ENCODE measurements at places on chromosomes 5 and 9.

GRCh38 chr9:16485160-16485559, 385.3 kb downstream of the BNC2 start:
- DNase-seq: no peak

GRCh38 chr9:136584401-136584932, 38.6 kb upstream of the NOTCH1 start:
- no peak for DNase-seq

- no peak for DNase-seq
Measured at GRCh38 chr5:89106480-89106879, 223.5 kb upstream of the MEF2C start.

DNA sequence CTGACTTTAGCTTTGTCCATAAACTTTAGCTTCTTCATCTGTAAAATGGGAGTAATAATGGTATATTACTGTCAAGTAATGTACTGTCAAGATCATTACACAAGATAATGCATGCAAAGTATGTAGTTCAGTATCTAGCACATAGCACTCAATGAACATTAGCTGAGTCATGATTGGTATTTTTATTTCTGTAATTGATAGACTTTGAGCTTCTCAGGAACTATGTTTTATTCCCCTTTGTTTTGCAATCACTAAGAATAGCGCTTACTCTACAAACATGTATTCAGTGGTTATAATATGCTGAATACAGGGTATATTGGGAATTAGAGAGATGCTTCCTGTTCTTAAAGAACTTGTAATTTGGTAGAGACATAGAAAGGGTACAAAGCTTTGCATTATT, 142.3 kb upstream of the KLF9 start:
- no peak for DNase-seq

DNA sequence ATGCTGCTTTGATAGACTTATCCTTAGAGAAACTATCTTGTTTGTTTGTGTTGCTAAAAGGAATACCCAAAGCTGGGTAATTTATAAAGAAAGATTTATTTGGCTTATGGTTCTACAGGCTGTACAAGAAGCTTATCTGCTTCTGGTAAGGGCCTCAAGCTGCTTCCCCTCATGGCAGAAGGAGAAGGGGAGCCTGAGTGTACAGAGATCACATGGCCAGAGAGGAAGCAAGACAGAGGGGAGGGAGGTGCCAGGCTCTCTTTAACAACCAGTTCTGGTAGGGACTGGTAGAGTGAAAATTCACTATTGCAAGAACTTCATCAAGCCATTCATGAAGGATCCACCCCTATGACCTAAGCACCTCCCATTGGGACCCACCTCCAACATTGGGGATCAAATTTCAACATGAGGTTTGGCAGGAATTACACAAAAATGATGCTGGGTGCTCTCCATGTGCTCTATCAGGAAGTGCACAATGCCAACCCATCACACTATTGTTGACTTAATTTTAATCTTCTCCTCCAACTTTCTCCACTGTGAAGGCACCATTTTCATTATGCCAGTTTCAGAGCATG, 115.1 kb upstream of the SHB start:
- DNase-seq: no peak

DNA sequence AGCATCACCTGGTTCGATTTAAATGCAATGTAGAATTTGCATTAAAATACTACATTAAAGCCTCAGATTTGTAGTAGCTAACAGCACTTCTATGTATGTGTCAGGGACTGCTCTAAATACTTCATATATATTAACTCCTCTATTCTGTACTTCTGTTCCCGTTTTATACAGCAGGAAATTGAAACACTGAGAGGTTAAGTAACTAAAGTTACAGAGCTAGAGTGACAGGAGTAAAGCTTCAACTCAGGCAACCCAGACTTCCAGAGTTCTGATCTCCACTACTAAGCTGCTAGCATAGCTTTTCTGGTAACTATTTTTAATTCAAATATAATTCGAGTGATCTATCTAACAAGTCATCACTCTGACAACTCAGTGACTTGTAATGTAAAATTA, 619 bp upstream of the APC start:
- DNase-seq: no peak

DNA sequence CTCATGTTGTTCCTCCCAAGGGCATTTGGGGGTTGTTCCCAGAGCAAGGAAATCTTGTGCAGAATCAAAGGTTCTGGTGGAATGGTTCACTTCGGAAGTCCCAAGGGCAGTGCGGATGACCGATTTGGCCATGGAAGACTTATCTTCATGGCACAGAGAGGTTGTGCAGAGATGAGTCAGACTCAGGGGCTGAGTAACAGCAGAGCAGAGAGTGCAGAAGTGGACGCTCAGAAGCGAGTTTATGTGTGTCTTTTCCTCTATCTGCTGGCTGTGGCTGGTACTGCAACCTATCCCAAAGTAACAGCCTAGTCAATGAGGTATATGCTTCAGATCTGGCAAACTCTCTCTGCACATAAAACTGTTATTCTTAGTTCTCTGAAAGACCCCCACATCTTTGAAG, 118.1 kb downstream of the DPYSL3 start:
- DNase-seq: no peak

- no peak for DNase-seq
Measured at GRCh38 chr5:82387001-82387818, 109.1 kb upstream of the RPS23 start.

GRCh38 chr9:88694625-88695024, 159.6 kb downstream of the NXNL2 start:
- DNase-seq: no peak

- DNase-seq: no peak
Measured at GRCh38 chr5:105392710-105393149, 1830.1 kb upstream of the NUDT12 start.

DNA sequence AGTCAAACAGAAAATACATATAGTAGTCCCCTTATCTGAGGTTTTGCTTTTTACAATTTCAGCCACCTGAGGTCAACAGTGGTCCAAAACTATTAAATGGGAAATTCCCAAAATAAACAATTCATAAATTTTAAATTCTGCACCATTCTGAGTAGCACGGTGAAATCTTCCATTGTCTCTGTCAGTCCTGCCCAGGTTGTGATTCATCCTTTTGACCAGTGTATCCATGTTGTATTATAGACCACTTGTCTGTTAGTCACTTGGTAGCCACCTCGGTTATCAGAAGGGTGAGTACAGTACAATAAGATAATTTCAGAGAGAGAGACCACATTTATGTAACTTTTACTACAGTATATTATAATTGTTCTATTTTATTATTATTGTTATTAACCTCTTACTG, 2.8 kb downstream of the CCDC152 start:
- DNase-seq: no peak

DNA sequence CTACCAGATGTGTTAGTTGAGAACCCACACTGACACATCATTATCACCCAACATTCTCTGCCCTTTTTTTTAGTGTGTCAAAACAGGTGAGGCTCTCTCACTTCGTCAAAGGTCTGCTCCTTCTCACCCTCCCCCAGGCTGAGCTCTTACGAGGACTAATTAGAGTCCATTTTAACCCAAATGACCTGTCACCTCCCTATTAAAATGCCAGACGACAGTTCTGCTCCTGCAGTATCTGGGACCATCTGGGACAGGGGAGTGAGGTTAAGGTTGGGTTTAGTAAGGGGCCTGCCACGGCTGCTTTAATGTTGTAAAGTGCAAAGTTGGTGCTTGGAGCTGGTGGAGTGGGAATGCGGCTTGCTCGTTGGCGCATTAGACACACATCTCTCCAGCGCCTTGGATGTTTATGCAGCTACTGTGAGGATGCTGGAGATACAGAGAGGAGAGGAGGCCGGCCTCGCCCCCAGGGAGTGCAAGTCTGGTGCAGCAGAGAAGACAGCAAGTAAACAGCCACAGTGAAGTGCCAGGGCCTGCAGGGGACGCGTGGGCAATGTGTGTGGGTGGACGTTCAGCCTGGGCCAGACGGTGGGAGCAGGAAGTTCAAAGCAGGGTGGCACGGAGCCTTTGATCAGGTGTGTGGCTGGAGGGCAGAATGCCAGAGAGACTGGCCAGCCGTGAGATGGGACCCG, 96.2 kb downstream of the C9orf50 start:
- DNase-seq: no peak

GRCh38 chr5:20368571-20369517, 380.8 kb upstream of the CDH18 start:
- DNase-seq: no peak

GRCh38 chr5:92554447-92555085, 1026.5 kb downstream of the NR2F1-AS1 start:
- DNase-seq: no peak

DNA sequence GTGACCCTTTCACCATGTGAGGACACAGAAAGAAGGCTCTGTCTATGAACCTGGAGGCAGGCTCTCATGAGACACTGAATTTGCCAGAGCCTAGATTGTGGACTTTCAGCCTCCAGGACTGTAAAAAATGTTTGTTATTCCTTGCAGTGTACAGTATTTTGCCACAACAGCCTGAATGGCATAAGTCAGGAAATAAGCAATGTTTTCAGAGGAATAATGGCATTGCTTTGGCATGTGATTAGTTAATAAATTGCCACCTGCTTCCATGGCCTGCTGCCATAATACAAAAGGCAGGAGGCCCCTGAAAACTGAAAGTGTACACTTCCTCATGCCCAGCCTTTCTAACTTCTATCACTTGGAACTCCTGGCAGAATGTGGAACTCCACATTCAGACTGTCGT, 408.1 kb downstream of the GADD45G start:
- no peak for DNase-seq

- no peak for DNase-seq
Measured at GRCh38 chr5:159274676-159275075, 11.6 kb downstream of the UBLCP1 start.

GRCh38 chr5:148831590-148832565, 5.5 kb downstream of the ADRB2 start:
- DNase-seq: no peak

DNA sequence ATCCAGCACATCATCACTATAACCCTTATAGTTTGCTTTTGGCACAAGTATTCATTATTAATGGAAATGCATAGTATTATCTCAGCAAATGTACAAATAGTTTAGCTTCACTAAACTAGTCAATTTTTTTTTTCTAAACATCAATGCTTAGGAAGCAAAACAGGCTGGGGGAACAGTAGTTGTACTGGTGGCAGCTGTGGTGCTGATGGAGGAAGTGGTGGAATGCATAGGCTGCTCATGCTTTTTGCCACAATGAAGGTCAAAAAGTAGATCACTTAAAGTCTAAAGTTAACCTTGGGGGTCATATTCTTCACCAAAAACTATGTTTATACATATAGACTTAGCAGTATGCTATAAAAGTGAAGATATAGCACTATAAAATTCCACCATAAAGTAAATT, 36.3 kb upstream of the CDKN2B start:
- DNase-seq: no peak

DNA sequence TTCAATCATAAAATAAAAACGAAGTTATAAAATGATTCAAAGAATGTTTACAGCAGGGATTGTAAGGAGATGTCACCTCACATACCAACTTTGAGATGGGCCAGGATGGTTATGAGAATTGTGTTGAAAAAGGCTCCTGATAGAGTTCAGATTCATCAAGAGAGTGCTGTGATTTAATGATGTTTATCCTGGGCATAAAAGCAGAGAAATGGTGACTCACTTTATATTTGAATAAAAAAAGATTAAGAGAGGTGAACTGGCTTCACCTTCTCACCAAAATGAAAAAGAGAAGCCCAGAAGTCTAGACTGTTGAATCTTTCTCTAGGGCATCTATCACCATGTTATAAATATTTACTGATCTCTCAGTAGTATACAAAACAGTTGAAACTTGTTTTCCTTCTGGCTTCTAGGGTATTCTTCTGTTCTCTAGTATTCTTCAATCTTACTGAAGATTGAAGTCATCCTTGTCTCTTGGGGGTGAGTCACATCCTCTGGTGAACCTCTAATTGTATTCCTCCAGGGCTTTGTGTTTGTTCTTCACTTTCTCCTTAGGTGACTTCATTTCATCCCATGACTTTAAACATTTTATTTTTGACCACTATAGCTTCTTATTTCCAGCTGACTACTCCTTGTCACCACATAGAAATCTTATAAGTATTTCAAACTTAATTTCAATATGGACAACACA, 1237.3 kb upstream of the C9orf72 start:
- DNase-seq: no peak

DNA sequence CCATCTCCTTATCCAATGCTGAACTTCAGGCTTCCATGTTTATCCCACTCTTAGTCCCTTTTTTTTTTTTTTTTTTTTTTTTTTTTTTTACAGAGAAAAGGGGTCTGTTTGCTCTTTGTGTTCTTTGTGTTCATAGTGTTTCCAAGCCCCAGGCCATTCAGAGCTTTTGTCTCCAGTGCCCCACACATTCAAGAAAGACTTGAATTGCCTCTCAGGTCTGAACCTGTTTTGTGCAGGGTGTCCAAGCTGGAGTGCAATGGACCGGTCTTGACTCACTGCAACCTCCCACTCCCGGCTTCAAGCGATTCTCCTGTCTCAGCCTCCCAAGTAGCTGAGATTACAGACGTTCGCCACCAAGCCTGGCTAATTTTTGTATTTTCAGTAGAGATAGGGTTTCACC, 191.2 kb downstream of the PALM2AKAP2 start:
- no peak for DNase-seq

GRCh38 chr5:60209146-60209840, 315.8 kb upstream of the PDE4D start:
- no peak for DNase-seq

Measured in stimulated activated CD8-positive, alpha-beta memory T cell treated with anti-CD3 and anti-CD28 coated beads, Interleukin-4, amount 100 ng/mL, for 1 hour (primary cell).